ENCODE measurements at places on chromosomes 11 and 22. TPM values are rescaled to one million over a fixed set of nuclear protein-coding genes. Genes with fewer than 3 reads are reported as not detected.

GRCh38 chr22:32052936-32053791, 10.1 kb downstream of the SLC5A1 start:
- peaks cover 18% of the 10 kb centered on the region for H3K4me1 ChIP-seq
- peaks cover 81% of the 10 kb centered on the region for H3K27me3 ChIP-seq
- no peak overlapping the region for H3K4me3 ChIP-seq
- H3K36me3 ChIP-seq, result no peaks in the 10 kb centered on the region

- peaks cover 2% of the 10 kb centered on the region for H3K4me1 ChIP-seq
- no peaks in the 10 kb centered on the region for H3K27me3 ChIP-seq
- no peak overlapping the region for H3K4me3 ChIP-seq
- no peaks in the 10 kb centered on the region for H3K36me3 ChIP-seq
Measured at GRCh38 chr11:102760344-102761035, 19.9 kb downstream of the MMP10 start.

GRCh38 chr22:40463683-40464082, 93.3 kb downstream of the SGSM3 start:
- H3K4me1 ChIP-seq, result peaks cover 39% of the 10 kb centered on the region
- H3K36me3 ChIP-seq, result peaks cover 17% of the 10 kb centered on the region
- H3K27ac ChIP-seq, result peak overlapping the region; percentile 99
- H3K27me3 ChIP-seq, result no peaks in the 10 kb centered on the region
- DNase-seq, result peak; percentile 61

GRCh38 chr11:70496591-70497535, 98.5 kb downstream of the CTTN start:
- no peaks in the 10 kb centered on the region for H3K27me3 ChIP-seq
- no peak overlapping the region for H3K27ac ChIP-seq
- H3K4me1 ChIP-seq, result no peaks in the 10 kb centered on the region
- H3K4me3 ChIP-seq, result no peak overlapping the region
- no peak for DNase-seq

Gene KCNK7
- 0.80 TPM for total RNA-seq

DNA sequence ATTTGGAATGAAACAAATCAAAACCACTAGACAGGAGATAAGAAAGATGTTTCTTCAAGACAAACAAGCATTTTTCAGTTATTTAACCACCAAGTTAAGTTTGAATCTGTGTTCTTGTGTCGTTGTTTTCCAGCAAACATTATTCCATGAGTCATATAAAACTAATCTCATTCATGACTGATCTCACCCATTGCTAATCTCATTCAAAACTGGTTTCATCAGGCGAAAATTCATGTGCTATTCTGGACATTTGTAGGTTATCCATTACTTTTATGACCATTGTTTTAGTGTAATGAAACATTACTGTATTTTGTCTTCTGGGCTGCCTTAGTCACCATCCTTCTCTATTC, 221.8 kb downstream of the DDX10 start:
- no peaks in the 10 kb centered on the region for H3K27me3 ChIP-seq
- H3K36me3 ChIP-seq, result no peaks in the 10 kb centered on the region
- DNase-seq, result no peak
- H3K4me3 ChIP-seq, result no peak overlapping the region
- H3K27ac ChIP-seq, result no peak overlapping the region

Gene RIC3
- total RNA-seq, result 5.7 TPM

DNA sequence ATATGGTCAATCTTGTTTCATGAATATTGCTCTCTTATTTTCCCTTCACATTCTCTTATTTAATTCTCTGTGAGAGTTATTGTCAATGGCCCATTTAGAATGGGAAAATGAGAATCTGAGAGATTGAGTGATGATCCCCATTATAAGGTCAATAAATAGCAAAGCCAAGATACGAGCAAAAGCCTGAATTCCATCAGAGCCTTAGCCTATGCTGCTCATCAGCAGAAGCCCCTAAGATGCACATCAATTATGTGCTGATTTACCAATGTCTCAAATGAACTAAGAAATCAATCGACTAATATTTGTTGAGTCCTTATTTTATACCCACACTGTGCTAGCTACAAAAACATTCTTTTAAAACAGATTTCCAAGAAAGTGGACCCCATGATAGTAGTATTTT, 330.8 kb upstream of the DDI1 start:
- no peaks in the 10 kb centered on the region for H3K36me3 ChIP-seq
- H3K27ac ChIP-seq, result no peak overlapping the region
- H3K4me1 ChIP-seq, result no peaks in the 10 kb centered on the region
- no peak overlapping the region for H3K4me3 ChIP-seq
- H3K27me3 ChIP-seq, result no peaks in the 10 kb centered on the region

Gene RANBP1
- total RNA-seq, result 345 TPM

DNA sequence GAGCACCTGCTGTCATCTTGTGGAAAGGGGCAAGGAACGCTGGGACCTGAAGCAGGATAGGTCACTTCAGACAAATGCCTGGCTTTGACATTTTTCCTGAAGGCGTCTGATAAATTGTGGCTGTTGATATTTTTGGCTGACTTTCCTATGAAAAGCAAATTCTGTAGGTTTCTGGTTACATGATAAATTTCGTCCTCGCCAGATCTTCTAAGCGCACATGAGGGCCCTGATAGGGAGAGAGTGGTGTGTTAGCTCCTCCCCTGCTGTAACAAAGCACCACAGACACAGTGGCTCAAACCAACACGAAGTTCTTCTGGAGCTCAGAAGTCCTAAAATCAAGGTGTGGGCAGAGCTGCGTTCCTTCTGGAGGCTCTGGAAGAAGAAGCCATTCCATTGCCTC, 19.6 kb downstream of the APOL4 start:
- H3K27ac ChIP-seq, result no peak overlapping the region
- H3K36me3 ChIP-seq, result peaks cover 4% of the 10 kb centered on the region
- no peak for DNase-seq
- no peak overlapping the region for H3K4me3 ChIP-seq
- peaks cover 3% of the 10 kb centered on the region for H3K4me1 ChIP-seq
- peaks cover 5% of the 10 kb centered on the region for H3K27me3 ChIP-seq

- peaks cover 26% of the 10 kb centered on the region for H3K4me1 ChIP-seq
- no peak overlapping the region for H3K4me3 ChIP-seq
- no peak for DNase-seq
- no peak overlapping the region for H3K27ac ChIP-seq
- no peaks in the 10 kb centered on the region for H3K36me3 ChIP-seq
Measured at GRCh38 chr11:75471176-75471973, 38.4 kb upstream of the KLHL35 start.

Gene NRIP3
- 0.91 TPM for total RNA-seq

Gene UBE2L6
- total RNA-seq, result 317 TPM

- H3K4me3 ChIP-seq, result no peak overlapping the region
Measured at GRCh38 chr11:129225190-129225589, 33.1 kb upstream of the ARHGAP32 start.

GRCh38 chr11:3738241-3738640, 59.1 kb downstream of the NUP98 start:
- H3K27ac ChIP-seq, result peak overlapping the region; percentile 36
- no peaks in the 10 kb centered on the region for H3K27me3 ChIP-seq
- H3K4me1 ChIP-seq, result peaks cover 2% of the 10 kb centered on the region
- H3K4me3 ChIP-seq, result no peak overlapping the region
- no peak for DNase-seq

- H3K27ac ChIP-seq, result no peak overlapping the region
- no peak for DNase-seq
- no peaks in the 10 kb centered on the region for H3K36me3 ChIP-seq
Measured at GRCh38 chr22:22936915-22937656, 49.5 kb downstream of the IGLL5 start.

DNA sequence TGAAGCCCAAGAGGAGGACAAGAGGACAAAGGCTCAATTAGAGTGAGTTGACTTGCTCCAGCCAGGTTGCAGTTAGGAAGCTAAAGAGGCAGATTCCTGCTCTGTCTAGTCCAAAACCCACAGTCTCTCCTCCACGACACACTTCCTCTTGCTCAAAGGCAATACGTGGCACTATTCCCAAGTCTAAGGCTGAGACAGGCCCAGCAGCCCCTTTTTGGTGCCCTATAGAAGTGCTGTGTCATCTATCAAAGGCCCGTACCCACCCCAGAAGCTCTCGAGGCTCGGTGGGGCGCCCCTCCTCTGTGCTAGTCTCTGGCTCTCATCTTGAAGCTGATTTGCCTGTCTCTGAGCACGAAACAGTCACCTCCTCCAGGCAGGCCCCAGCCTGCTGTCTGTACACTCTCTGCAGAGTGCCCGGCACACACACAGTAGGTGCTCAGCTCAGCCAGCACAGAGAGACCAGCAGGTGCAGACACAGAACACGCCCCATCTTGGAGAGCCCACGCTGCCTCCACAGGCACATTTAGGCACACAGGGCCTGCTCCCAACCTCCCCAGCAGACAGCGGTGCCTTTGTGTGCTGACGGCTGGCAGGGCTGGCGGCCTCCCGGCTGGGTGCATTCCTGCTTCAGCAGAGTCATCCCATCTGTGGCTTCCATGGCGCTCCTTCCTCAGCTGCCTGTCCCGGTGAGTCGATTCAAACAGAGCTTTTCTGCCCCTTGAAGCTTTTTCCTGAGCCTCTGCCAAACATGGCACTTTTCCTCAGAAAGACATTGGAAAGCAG, 52.8 kb downstream of the MYH9 start:
- H3K27ac ChIP-seq, result peak overlapping the region; percentile 99
- peaks cover 96% of the 10 kb centered on the region for H3K4me1 ChIP-seq
- peak; percentile 54 for DNase-seq
- peaks cover 77% of the 10 kb centered on the region for H3K36me3 ChIP-seq
- H3K27me3 ChIP-seq, result no peaks in the 10 kb centered on the region

- no peak for DNase-seq
- no peak overlapping the region for H3K27ac ChIP-seq
- peaks cover 3% of the 10 kb centered on the region for H3K4me1 ChIP-seq
- H3K4me3 ChIP-seq, result no peak overlapping the region
Measured at GRCh38 chr11:77249427-77249826, 52.1 kb downstream of the GDPD4 start.

DNA sequence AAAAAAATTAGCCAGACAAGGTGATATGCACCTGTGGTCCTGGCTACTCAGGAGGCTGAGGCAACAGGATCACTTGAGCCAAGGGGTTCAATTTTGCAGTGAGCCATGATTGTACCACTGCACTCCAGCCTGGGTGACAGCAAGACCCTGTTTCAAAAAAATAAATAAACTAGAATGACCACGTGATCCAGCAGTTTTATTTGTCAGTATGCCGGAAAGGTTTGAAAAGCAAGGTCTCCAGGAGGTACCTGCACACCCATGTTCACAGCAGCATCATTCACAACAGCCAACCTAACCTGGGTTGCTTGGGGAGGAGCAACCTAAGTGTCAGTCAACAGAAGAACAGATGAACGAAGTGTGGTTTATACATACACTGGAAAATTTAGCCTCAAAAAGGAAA, 78.7 kb upstream of the SEPTIN5 start:
- H3K4me1 ChIP-seq, result no peaks in the 10 kb centered on the region
- no peak overlapping the region for H3K4me3 ChIP-seq
- no peak for DNase-seq
- peaks cover 2% of the 10 kb centered on the region for H3K27me3 ChIP-seq

Gene KCNK4
- total RNA-seq, result not detected
